Fibroblast of upper back skin (primary cell): ENCODE measurements at places on chromosomes 2 and 18.

DNA sequence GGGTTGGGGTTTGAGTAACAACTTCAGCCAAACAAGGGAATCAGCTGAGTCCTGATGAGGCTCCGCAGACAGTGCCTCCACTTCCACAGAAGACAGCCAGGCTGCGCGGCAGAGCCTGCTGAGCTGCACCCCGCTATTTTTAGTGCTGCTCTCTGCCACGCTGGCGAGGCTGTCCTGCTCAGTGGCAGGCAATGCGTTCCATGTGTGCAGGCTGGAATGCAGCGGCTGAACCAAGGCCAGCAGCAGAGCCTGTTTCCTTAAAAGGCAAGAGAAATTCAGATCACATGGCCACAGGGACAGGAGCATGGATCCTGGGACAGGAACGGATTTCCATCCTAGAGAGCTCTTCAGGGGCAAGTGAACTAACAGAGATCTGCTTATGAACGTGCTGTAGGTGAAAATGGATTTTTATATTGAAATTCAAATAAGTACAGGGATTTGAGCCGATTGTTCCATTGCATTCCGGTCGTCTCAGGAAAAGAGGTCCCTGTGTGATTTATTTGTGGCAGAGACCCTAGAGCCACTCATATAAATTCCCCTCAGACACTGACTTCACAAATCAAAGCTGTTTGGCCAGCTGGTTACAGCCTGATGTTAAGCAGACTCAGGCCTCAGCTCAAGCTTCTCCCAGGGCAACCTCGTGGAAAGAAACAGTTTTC, 98.7 kb downstream of the COL6A3 start:
- DNase-seq: peak; percentile 99

GRCh38 chr2:188511346-188511745, 219.7 kb downstream of the GULP1 start:
- no peak for DNase-seq

DNA sequence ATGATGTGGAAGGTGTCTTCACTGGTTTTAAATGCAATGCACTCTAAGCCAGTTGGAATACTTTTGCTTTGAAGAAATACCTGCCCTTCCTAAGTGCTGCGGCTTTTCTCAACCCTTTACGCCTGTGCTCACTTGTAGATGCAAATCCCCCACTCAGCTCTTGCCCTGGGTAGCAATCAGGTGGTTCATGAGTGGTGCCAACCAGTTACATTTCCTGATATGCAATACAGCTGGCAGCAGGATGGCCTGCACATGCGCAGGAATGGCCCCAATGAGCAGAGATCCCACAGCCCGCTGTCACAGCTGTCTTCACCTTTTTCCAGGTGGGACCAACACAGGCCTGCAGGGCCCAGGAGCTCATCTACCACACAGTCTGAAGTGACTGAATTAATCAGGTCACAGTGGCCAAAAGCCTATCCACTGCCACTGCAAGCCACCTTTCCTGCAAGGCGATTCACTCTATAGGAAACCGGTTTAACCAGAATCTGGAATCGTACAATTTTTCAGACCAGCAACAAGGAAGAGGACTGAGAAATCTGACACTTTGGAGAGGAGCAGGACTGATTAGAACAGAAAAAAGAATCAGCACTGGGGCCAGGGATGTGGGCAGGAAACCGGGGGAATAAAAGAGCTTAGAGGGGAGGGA, 247.8 kb downstream of the MYT1L start:
- DNase-seq: no peak

GRCh38 chr2:25707927-25708590, 34.7 kb upstream of the DTNB start:
- no peak for DNase-seq

DNA sequence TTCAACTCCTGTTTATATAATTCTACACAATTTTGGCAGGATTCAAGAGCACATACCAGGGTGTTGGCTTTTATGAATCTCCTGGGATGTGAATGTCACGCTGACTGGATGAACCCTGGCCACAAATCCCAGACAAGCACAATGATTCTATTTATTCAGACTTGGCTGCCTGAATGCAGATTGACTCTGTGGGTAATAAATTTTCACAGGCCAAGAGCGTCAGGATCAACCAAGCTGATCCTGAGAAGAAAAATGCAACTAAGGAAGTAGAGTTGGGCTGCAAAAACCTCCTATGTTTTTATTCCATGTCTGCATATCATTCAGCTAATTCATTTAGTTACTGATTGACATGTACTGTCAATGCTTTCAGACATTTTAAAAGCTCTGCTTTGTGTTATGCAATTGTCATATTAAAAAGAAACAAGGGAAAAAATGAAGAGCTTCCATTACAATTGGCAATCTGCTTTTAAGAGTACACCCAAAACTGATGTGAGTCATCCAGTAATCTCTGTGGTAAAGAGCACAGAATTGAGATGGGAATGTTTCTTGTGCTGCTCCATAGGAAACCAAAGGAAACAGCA, 173.0 kb upstream of the REV1 start:
- peak; percentile 100 for DNase-seq

DNA sequence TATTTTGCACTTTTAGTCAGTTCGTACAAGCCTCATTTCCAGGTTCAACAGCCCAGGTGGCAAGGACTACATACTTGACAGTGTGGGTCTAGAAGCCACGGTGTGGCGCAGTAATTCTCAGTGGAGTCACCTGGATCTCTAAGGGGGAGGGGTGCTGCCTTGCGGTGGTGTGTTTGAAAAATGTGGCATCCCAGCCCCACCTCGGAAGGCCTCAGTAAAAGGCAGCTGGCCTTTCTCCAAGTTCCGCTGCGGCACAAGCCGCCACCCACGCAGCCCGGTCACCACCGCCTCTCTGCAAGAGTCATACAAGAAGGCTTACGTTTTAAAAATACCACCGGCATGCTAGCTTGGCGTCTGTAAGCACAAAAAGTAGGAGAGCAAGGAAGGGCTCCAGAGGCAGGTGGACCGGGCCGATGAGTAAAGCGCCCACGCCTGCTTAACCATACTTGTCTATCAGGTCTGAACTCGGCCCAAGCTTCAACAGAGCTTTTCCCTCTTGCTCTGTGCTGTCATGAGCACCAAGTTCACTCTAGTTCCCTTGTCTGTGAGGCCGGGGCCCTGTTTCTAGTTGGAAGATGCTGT, 49.5 kb downstream of the SPRED2 start:
- DNase-seq: peak; percentile 83

DNA sequence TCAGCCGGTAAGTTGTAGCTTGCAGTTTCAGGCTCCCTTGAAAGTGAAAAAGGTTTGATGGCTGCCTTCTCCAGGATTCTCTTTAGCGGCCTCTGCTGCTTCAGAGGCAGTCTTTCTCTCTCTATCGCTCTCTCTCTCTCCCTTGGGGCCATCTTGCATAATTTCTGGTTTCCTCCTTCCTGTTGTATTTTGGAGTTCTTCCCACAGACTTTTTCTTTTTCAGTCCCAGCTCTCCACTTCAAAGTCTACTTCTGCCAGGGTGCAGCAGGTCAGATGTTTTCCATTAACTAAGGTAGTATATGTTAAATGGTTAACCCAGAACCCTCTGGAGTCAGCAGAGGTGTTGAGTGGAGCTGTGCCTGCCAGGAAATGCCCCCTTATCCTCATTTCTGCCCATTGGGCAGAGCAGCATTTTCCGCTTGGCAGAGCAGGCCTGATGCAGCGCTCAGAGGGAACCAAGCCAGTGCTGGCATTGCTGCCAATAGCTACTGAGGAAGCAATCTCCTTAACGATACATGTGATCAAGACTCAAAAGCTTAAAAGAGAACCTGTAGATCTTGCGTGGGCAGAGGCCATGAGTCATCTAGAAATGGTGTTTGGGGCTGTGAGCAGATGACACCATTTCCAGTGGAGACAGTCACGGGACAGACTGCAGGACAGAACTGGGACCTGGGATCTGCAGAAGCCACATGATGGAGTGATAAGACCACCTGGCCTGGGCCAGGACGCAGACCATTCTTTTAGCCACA, 20.8 kb downstream of the DBI start:
- peak; percentile 90 for DNase-seq

GRCh38 chr18:63234841-63235240, 84.7 kb downstream of the BCL2 start:
- no peak for DNase-seq

DNA sequence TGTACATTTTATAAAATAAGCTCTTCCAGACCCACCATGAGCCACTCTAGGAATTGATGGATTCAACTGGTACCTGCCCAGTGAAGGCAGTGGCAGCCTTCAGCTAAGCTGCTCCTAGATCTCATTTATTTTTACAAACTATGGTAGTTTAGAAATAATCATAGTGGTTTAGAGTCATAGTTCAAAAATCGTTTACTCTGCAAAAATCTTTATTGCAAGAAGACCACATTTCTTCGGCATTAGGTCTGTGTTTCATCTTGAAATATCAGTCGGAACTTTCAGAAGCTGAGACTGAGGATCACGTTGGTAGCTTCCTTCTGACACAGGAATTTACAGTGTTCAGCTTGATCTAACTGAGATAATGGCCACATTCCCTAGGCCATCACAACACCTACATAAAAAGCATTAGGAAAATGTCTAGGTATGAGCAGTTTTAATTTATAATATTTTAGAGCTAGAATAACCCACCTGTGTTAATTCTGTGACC, 206.2 kb upstream of the PID1 start:
- no peak for DNase-seq

DNA sequence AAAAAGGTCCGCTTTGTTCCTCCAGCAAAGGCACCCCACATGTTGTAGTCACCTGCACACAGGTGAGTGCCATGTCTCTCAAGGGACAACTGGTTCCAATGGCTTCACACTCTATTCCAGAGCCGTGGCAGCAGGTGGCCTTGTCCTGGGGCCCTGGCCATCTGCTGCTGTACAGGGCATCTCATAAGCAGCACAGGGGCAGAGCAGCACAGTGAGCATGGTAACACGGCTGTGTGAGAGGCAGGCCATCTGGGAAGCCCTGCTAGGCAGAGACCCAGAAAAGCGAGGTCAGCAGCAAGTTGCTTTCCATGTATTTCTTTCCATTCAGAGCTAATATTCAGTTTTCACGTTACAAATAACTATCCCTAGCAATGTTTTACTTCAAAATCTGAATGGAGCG, 54.7 kb downstream of the CMPK2 start:
- no peak for DNase-seq

- DNase-seq: no peak
Observed at GRCh38 chr18:62525608-62526007, 2.8 kb downstream of the ZCCHC2 start.

GRCh38 chr18:6575908-6576307, 153.6 kb upstream of the ARHGAP28 start:
- DNase-seq: no peak

- peak; percentile 38 for DNase-seq
Observed at GRCh38 chr2:1856922-1857321, 112.6 kb upstream of the PXDN start.

DNA sequence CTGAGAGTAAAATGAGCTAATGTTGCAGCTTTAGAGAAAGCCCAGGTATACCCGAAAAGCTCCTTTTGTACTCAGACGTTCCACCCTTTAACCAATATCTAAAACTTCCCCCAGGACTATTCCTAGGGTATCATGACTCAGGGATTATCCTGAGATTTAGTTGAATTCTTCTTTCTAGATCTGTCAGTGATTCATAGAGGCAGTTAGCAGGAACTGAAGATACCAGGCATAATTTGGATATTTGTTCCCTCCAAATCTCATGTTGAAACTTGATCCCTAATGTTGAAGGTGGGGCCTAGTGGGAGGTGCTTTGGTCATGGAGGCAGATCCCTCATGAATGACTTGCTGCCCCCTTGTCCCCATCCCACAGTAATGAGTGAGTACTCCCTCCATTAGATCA, 161.2 kb upstream of the LRP1B start:
- DNase-seq: peak; percentile 55

GRCh38 chr2:26683583-26683982, 8.9 kb upstream of the KCNK3 start:
- no peak for DNase-seq

- no peak for DNase-seq
Observed at GRCh38 chr2:237556773-237557632, 9.4 kb upstream of the PRLH start.

- DNase-seq: peak; percentile 7
Observed at GRCh38 chr2:14015113-14015630, 617.3 kb upstream of the LRATD1 start.

- peak; percentile 62 for DNase-seq
Observed at GRCh38 chr2:71784734-71785511, 331.6 kb downstream of the DYSF start.

DNA sequence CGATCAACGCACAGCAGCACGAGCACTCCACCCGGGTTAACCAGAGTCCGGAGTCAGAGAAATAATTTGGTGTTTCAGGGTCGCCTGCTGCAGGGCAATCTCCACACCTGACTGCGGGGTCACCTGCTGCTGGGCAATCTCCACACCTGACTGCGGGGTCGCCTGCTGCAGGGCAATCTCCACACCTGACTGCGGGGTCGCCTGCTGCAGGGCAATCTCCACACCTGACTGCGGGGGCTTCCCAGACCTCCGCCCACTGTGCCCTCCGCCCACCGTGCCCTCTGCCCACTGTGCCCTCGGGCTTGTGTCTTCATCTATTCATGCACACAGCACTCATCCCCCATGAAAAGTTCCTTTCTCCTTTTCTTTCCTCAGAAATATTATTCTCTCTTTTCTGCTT, 500.2 kb upstream of the SALL3 start:
- DNase-seq: no peak

DNA sequence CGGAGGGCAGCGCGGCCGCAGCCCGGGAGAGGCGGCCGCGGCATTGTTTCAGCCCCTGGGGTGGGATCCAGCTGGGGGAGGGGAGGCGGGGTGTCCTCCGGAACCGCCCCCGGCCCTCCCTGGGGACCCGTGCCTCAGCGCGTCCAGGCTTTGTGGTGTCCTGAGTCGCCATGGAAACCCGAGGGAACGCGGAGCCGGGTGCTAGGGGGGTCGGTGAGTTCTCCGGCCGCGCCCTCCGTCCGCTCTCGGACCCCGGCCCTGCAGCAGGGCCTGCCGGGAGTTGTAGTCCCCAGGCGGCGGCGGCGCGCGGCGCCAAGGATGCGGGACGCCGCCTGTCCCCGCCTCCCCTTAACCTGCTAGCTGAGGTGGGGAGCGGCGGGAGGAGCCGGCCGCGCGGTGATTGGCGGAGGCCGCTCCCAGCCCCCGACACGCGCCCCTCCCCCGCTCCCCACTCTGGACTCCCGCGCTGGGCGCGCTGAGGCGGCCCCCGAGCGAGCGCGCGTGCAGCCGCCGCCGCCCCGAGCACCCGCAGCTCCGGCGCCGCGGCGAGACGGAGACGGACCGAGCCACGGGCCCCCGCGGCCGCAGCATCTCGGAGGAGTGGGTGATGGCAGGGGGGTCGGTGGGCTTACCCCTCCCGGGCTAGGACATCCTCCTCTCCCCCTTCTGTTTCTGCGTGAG, at the start of gene DPYSL5:
DPYSL5 (plus strand) TSS at position 478 of the 681 bp plus-strand sequence. CDS start 50,368 bp downstream, outside the sequence.
- DNase-seq: no peak
